ENCODE measurements at places on chromosomes 5 and 9. TPM values are rescaled to one million over a fixed set of nuclear protein-coding genes. Genes with fewer than 3 reads are reported as not detected.

The IFNA13 gene
- not detected for total RNA-seq

The TMEM174 gene
- not detected for total RNA-seq

The ADAMTSL2 gene
- total RNA-seq: 0.10 TPM

The MCCC2 gene
- total RNA-seq: 20.4 TPM

The EDIL3 gene
- total RNA-seq: 0.10 TPM

Data from mononuclear cell (primary cell).